Fibroblast of skin of left quadriceps (primary cell): ENCODE measurements at places on chromosomes 1 and 21.
A peak's percentile ranks its signal among the peaks of the same experiment; 100 is the strongest.

DNA sequence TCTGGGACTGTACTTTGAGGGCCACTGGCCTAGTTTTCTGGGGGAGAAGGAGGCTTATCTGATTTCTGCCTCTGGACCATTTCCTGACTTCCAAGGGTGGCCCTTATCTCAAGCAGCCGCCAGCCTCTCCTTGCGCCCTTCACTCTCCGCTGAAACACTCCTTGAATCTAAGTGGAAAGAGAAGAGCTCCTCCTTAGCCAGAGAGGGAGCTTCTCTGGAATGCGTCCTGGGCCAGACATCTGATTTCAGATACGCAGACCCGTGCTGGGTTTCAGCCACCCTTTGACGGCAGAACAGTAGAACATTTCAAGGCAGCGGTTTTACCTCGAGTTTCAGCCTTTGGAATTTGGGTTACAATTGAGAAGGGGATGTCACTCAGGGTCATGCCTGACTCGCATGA lies 308.0 kb downstream of the CAMTA1 start:
- DNase-seq: no peak

GRCh38 chr21:44761011-44761729 lies 40.5 kb downstream of the UBE2G2 start:
- DNase-seq: no peak

DNA sequence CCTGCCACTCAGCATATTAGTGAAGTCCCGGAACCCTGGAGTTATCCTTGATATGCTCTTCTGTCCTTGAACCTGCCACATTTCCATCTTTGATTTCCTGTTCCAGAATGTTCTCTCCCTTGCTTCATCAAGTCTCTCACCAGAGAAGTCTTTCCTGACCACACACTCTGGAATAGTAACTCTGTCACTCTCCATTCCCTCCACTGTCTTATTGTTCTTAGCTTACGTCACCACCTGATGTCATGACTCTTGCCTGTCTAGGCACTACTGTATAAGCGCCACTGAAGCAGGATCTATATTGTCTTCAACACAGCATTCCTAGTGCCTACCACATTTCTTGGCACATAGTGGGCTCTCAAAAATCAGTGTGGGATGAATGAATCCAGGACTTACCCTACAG lies 65.4 kb upstream of the SMYD2 start:
- DNase-seq: no peak

DNA sequence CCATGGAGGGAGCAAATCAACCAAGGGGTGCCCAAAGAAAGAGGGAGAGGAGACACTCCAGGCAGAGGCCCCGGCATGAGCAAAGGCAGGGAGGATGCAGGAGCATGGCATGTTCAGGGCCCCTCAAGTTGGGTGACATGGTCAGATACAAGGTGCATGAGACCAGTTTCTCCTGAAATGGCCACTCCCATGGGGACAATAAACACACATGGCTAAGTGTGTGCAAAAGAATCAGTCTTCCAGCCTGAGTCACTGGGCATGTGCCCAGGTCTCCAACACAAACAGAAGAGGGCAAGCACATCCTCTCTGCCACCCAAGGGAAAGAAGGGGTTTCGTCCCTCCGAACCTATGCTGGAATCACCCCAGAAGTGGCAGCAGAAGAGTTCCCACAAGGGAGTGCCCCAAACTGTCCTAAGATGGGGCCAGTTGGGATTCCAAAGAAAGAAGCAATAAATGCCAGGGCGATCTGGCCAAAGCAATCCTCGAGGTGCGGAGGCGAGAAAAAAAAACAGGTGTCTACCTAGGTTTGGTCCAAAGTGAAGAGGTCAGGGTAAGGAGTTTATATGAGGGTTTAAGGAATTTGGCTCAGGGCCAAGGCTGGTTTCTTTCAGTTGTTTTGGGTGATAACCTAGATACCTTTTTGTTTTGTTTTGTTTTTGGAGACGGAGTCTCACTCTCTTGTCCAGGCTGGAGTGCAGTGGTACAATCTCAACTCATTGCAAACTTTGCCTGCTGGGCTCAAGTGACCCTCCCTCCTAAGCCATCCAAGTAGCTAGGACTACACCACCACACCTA lies 13.2 kb downstream of the CASP9 start:
- no peak for DNase-seq

GRCh38 chr1:13700521-13701270 lies 708 bp downstream of the PRDM2 start:
- DNase-seq: no peak

- no peak for DNase-seq
These were observed 266.9 kb downstream of the PTPRU start for GRCh38 chr1:29502911-29503840.

DNA sequence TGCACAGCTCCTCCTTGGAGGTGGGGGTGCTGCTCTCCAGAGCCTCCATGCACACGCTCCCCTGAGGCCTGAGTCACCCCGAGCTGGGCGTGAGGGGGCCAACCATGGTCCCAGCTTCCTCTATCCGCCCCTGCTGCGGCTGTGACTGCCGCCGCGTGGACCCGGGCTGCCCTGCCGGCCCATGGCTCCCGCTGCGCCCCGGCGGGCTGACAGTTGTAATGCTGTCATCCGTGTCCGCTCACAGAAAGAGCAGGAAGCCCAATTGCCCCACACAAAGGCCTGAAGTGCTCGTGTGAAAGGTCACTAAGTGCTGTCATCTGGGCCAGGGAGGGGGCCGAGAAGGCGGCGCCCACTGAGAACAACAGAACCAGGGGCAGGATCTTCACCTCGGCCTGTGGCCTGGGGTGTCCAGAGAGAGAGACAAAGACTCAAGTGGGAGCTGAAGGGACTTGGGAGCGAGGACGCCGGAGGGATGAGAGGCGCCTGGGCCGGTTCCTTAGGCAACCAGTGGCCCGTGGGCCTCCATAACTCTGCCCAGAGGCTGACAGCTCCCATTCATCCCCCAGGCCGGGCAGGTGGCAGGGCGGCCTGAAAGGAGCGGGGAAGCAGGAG lies 31.5 kb downstream of the OLIG1 start:
- no peak for DNase-seq

- no peak for DNase-seq
These were observed 460.5 kb upstream of the ADGRL2 start for GRCh38 chr1:81340239-81340638.

DNA sequence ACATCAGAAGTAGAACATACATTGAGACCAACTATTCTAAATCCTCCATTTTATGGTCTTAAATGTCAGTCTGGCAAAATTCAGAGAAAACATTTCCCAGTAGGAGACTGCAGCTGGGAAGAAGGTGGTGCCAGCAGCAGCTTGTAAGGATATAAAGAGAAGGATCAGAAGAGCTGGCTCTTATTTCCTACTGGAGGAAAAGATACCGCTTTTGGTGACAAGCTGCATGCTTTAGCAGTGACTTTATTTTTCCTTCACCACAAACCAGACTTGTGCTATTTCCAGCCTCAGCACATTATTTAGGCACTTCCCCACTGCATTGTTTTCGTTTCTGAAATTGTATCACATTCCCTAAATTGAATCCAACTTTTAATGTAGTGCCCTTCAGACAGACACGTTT lies 28.4 kb downstream of the RNF11 start:
- DNase-seq: peak; percentile 88

- no peak for DNase-seq
These were observed 137.8 kb upstream of the RAB4A start for GRCh38 chr1:229133151-229133550.

DNA sequence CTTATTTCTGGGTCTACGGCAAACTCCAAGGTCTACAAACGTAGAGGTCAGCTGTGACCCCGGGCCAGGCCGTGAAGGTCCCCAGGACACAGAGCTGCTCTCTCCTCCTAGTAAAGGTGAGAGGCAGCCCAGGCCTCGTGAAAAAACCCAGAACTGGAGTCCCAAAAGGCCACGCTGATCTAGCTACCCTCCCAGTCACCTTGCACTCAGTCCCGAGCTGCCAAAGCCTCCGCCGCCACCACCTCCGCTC lies 125 bp downstream of the ATP5PF start:
- no peak for DNase-seq

DNA sequence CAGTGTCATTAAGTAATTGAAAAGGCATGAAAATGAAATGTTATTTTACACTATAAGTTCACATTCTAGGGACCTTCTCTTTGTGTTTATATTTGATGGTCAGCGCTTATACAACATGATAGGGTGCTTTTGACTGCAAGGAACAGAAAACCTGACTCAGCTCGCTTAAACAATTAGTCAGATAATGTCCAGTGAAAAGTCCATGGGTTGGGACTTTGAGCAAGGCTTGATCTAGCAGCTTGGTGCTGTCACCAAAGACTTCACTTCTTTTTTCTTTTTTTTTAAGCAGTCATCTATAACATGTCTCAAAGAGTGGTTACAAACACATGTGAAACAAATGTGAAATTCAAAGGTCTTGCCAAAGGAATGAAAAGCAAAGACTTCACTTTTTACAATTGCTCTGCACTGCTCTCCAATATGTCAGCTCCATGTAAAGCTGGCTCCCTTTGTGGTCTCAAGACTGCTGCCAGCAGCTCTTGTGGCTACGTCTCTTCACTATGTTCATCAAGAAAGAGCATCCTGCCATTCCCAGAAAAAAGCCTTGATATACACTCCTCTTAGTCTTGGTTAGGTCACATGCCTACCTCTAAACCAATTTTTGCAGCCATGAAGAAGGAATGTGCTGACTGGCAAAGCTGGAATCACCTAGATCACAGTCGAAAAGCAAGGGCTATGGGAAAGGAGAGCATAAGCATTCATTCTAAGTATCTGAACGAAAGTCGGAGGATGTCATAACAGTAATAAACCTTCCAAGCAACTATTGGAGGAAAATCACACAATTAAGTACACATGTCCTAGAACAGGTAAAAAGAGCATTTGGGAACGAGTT lies 15.2 kb downstream of the F3 start:
- no peak for DNase-seq

GRCh38 chr1:16139473-16139962 lies 16.4 kb downstream of the EPHA2 start:
- DNase-seq: peak; percentile 63

DNA sequence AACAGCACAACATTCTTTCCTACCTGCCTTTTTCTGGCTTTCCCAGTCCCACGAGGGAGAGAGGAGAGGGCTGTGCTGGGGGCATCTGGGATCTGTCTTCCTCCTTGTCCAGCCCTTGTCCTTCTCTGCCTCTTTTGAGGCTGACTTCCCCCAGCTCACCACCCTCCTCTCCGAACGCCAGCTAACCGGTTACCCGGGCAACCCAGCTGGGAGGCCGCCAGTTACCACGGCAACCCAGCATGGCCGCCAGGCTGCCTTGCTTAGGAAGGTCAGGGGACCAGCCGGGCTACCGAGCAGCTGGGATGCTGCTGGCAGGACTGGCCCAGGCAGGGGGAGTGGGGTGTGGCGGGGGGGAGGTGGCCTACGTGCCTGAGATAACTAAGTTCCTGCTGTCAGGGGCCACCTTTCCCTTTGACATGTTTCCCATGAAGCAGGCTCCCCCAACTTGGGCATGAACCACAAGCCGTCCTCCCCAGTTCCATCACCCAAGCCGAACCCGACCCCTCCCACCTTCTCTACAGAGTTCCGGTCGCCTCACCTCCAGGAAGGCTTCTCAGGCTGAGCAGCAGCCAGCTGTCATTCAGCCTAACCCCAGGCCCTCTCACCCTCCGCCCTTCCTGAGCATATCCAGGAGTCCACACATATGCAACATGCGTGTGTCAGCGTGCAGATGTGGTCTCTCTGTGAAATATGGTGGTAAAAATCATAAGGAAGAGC lies 8.7 kb downstream of the PLEKHA6 start:
- DNase-seq: peak; percentile 47

- DNase-seq: peak; percentile 56
These were observed 123.8 kb upstream of the PRDX6 start for GRCh38 chr1:173353350-173353749.

GRCh38 chr21:35202431-35202830 lies 153.3 kb upstream of the RUNX1 start:
- DNase-seq: no peak

DNA sequence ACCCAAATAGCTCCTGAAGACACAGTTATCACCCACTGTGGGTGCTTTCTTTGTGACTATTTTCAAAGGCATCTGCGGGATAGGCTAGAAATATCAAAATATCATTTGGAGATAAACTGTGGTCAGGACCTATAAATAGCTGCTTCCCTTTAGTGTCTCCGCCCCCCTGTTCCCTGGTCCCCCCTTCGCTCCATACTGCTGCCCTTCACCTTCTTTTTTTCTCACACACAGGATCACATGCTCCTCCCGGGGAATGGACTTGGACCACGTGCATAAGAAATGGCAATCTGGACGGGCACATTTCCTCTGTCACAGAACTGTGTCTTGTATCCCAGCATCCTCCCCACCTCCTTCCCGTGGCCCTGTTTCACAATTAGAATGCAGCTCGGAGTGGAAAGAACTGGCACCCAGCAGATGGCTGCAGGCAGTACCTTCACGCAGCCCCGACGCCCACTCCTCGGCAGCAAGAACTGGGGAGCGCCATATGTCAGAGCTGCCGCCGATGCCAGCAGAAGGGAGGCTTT lies 68.8 kb upstream of the SSX2IP start:
- no peak for DNase-seq

GRCh38 chr1:155871390-155871789 lies 12.0 kb downstream of the SYT11 start:
- no peak for DNase-seq

DNA sequence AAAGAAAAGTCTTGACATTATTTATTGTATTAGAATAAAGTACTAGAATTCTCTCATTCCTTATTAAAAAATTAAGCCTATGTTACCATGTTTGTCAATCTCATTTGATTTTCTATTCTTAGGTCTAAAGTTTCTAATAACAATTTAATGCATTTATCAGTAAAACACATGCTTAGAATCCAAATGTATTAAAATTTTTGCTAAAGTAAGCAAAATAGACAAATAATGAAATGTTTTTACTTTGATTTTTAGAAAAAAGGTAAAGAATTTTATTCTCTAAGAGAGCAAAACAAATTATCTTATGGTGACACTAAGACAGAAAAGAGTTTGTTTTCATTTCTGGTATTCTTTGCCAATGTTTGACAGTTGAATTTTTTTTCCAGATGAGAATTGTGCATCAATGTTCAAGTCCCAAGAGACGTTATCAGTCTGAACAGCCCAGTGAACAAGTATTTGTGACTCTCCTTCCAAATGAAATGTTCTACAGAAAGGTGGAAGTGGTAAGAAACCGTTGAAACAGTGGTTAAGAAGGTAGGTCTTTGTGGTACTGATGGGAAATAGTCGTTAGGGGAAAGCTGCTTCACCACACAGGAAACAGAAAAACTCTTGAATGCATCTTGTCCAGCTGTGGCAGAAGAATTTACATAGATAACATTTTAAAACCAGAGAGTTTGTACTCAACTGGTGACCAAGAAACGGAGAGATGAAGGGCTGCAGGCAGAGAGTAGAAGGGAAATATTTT lies 402.5 kb downstream of the PTPRC start:
- DNase-seq: no peak

- DNase-seq: no peak
These were observed 10.5 kb downstream of the LDLRAP1 start for GRCh38 chr1:25553749-25554429.
